Naive B cell (primary cell): ENCODE measurements at places on chromosomes 4 and X.

DNA sequence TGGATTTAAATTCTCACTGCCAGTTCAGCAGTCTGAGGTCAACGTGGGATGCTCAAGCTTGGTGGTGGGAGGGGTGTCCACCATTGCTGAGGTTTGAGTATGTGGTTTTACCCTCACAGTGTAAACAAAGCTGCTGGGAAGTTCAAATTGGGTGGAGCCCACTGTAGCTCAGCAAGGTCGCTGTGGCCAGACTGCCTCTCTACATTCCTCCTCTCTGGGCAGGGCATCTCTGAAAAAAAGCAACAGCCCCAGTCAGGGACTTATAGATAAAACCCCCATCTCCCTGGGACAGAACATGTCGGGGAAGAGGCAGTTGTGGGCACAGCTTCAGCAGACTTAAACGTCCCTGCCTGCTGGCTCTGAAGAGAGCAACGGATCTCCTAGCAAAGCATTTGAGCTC is 14.9 kb upstream of the RRAGB start:
- DNase-seq, result no peak

DNA sequence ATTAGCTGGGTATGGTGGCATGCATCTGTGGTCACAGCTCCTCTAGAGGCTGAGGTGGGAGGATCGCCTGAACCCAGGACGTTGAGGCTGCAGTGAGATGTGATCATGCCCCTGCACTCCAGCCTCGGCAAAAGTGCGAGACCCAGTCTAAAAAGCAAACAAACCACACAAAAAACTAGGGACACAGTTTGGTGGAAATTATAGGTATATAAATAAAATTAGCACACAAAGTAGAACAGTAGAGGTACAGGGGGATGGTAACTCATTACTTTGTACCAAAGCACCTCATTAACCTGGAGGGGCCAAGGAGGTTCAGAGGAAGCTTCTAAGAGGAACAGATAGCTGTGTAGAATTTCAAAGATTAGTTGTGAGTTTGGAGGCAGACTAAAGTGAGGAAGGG is 5.1 kb downstream of the VBP1 start:
- DNase-seq, result no peak

- no peak for DNase-seq
Observed at GRCh38 chr4:181661923-181662322, 581.3 kb upstream of the TENM3 start.

GRCh38 chrX:25005034-25005381 is 10.8 kb downstream of the ARX start:
- no peak for DNase-seq

DNA sequence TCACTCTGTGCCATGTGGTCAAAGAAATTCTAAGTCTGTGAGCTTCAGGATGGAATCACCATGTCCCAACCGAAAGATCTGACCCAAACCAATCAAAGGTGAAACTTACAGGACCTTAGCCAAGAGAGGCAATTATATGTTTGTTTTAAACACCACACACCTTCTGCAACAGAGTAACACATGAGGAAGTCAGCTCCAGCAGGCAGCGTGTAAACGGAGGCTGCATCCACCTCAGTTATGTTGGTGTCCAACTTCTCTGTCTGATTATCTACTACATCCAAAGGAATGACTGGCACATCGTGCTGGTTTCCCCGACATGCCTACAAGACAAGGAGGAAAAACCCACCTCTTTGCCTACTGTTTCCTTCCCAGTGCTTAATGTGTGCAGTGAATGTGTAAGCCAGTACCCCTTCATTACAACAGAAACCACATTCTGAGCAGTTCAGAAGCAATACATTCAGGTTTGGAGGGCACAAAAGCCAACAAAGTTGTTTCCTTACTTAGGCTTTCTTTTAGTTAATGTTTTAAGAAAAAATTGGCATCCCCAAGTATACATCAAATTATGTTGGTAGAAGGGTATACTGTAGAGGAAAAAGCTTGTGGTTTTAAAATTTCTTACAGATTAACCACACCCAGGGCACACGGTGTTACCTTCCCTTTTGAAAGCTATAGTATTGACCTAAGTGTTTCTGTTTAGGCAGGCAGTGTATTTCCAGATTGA is 12.4 kb downstream of the CASP6 start:
- DNase-seq, result no peak

DNA sequence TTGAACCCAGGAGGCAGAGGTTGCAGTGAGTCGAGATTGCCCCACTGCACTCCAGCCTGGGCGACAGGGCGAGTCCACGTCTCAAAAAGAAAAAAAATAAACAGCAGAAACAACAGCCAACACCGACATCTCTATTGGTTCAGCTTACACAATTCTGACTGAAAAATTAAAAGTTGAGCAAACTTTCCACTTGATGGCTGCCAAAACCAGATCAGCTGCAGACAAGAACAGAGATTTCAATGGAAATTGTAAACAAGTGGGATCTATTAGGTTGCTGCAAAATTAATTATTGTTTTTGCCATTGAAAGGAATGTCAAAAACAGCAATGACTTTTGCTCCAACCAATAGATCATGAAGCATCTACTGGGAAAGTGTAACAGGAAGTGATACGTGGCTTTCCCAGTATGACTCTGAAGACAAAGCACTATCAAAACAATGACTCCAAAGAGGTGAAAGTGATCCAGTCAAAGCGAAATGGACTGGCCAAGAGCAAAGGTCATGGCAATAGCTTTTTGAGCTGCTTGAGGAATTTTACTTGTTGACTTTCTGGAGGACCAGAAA is 26.3 kb downstream of the UPF3B start:
- no peak for DNase-seq
